ENCODE measurements at places on chromosomes 13 and 19.

GRCh38 chr19:9528757-9529336, 9.6 kb downstream of the ZNF426 start:
- DNase-seq = no peak

DNA sequence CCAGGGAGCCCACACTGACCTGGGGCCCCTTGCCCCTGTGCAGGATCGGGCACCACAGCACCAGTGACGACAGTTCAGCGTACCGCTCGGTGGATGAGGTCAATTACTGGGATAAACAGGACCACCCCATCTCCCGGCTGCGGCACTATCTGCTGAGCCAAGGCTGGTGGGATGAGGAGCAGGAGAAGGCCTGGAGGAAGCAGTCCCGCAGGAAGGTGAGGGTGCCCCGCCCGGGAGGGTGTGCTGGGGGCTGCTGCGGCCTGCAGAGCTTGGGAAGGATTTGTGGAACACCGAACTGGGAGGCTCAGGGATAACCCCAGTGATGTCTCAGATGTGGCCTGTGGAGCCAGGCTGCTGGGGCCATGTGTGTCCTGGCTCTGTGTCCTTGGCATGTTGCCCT, 4.2 kb downstream of the B3GNT8 start:
- DNase-seq = no peak

DNA sequence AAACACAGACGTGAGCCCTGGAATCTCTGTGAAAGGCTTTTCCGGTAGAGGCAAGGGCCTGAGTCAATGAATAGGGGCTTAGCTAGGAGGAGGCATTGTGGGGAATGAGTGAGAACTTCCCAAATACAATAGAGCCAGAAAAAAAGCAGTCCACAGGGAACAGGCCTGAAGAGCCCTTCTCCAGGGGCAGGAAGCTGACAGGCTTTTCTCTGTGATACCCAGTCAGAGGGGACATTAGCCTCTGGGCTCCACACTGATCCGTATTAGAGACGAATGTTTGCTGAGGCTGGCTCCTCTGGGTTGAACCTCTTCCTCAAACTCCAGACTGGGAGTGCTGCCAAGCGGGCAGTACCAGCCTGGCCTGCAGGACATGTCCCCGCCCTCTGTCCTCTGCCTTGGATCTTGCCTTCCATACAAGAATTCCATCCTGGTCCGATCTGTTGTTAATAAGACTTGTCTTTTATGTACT, 2.3 kb downstream of the DHRS12 start:
- DNase-seq = no peak

DNA sequence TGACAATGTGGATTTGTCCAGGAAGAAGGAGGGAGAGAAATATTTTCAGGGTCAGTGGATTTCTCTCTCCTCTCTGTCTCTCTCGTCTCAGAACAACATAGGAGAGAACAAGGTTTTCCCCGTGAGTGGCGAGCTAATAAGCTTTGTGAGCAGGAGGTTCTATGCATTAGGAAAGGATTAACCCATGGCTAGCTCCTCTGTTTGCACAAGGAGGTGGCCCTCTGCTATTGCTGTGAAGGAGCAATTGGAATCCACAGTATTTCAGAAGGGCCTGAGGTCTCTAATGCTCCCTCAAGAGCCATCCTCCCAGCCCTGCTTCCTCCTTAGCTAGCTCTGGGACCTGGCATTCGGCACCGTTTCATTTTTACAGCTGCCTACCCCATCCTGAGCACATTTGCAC, 288.9 kb upstream of the MAB21L1 start:
- no peak for DNase-seq

GRCh38 chr13:42039946-42040729, 8.3 kb upstream of the DGKH start:
- DNase-seq = peak; percentile 61

- DNase-seq = no peak
Measured at GRCh38 chr13:25836574-25837336, 215.1 kb downstream of the SHISA2 start.

DNA sequence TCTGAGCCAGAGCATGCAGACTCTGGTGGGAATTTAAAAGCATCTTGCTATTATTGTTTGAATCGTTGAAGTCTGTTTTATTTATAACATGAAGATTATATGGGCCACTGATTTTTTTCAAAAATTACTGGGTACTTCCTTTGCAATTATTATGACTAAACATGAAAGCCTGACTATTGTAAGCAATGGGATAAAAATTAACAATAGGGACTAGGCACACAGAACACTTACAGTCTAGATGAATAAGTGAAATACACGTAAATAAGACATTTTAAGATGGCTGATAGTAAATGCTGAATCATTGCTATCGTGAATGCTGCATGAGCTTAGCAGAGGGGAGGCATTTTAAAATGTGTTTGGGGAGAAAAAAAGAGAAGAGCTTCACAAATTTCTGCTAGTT, 81.0 kb upstream of the MAB21L1 start:
- no peak for DNase-seq

- peak; percentile 45 for DNase-seq
Measured at GRCh38 chr19:8208922-8209461, at the start of gene CERS4. Gene CERS4, plus strand, starts transcription at chr19:8209370. Its CDS starts 41,707 bp downstream, at chr19:8251077.

DNA sequence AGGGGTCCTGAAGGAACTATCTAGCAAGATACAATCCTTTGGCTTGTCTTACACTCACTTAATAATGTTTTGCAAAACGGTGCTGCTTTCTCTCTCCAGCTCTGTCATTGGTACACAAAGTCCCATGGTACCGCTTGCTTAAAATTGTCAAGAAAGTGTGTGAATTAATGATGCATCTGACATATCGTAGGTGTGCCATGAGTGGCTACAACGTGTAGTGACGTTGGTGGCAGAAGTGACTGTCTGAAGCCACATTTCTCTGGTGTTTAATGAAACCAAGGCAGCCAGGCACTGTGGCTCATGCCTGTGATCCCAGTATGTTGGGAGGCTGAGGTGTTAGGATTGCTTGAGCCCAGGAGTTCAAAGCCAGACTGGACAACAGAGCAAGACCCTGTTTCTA, 2.6 kb downstream of the HSH2D start:
- no peak for DNase-seq

DNA sequence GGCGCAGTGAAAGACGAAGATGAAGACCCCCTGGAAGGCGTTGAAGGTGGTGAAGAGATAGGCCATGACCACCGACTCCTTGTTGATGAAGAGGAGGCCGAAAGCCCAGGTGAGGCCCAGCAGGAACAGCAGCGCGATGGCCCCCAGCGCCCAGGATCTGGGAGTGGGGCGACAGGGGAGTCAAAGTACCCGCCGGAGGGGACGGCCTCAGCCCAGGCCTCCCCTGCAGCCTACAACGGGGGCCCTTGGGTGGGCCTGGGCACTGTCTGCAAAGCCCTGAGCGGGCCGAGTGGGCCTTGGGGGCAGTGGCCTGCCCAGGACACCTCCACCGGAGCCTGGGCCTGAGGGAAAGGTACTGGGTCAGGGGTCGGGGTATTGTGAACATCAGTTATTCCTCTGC, 19.0 kb upstream of the ASF1B start:
- DNase-seq = no peak

GRCh38 chr13:44967704-44968433, 21.4 kb downstream of the NUFIP1 start:
- DNase-seq = no peak

DNA sequence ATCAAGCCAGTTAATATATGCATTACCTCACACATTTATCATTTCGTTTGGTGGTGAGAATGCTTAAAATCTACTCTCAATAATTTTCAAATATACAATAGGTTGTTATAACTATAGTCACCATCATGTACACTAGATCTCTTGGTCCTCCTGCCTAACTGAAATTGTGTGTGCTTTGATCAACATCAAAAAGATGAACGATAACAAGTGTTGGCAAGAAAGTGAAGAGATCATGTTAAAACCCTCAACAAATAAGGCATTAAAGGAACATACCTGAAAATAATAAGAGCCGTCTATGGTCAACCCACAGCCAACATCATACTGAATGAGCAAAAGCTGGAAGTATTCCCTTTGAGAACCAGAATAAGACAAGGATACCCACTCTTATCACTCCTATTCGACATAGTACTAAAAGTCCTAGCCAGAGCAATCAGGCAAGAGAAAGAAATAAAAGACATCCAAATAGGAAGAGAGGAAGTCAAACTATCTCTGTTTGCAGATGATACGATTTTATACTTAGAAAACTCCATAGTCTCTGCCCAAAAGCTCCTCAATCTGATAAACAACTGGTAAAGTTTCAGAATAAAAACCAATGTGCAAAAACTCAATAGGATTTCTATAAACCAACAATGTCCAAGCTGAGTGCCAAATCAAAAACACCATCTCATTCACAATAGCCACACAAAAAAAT, 27.9 kb upstream of the OR10H1 start:
- DNase-seq = no peak

DNA sequence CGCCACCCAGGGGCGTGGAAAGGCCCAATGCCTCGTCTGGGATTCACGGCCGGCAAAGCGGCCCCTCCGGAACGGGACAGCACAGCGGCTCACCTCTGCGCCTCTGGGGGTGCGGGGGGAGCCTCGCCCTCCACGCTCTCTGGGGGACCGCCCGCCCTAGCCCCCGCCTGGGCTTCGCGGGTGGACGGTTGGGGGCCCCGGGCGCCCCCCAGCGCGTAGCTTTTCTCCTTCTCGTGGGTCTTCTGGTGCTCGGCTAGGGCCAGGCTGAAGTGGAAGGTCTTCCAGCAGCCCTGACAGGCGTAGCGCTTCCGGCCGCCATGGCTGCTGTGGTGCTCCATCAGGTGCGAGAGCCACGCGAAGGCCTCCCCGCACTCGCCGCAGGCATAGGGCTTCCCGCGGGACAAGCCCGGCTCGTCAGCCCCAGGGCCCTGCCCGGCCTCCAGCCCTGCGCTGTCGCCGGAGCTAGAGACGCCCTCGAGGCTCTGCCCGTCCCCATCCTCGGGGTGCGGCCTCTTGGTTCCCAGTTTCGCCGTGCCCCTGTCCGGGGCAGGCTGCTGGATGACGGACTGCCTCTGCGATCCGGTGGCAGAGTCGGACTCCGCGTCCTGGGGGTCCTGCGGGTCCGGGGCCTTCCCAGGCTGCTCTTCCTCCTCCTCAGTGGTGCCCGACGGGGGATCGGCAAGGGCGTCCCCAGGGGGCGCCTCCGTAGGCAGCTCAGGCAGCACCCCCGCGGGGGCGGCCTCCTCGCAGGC, 13.3 kb downstream of the ZSCAN18 start:
- DNase-seq = no peak

- DNase-seq = no peak
Measured at GRCh38 chr13:65650321-65650720, 1579.8 kb downstream of the PCDH9 start.

DNA sequence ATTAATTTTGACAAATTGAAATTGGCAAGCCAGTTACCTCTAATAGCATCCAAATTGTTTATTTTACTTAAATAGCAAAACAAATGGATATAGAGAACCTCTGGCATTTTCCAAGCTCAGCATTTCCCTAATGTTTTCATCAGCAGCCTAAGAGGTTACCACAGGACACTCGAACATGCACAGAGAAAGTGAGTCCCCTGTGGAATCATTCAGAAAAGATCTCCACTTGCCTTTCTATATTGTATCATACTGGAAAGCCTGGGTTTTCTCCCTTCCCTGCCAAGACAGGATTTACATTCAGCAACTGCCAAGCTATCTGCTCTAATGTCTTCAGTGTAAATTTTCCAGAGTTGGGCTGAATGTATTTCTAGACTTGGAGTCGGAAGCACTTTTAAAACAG, 188.9 kb downstream of the KCTD12 start:
- no peak for DNase-seq

GRCh38 chr19:14795078-14795721, 16.8 kb upstream of the ADGRE2 start:
- DNase-seq = no peak

- peak; percentile 70 for DNase-seq
Measured at GRCh38 chr13:98576963-98577835, at the start of gene STK24. Gene STK24, minus strand, starts transcription at chr13:98577107. Its CDS starts 321 bp downstream, at chr13:98576786.

DNA sequence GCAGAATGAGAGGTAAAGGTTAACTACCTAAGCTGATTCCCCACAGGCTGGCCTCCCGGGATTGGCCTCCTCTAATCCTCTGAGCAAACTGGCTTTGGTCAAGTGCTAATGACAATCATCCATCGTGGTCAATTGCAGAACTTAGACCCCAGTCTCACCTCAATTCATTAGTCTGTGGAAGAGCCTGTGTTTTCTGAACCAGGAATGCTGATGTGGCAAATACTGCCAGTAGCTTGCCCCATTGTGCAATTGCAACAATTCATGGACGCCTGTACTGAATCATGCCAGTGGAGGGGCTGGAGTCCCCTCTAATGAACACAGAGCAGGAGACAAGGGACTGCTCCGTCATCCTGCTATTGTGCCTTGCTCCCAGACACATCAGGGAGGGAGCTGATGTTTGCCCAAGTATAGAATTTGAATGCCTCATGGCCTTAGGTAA, 1256.5 kb downstream of the EFNB2 start:
- DNase-seq = no peak

- no peak for DNase-seq
Measured at GRCh38 chr13:112980434-112980833, 11.4 kb downstream of the MCF2L start.

GRCh38 chr19:46409191-46409590, 4.2 kb downstream of the CCDC8 start:
- no peak for DNase-seq

DNA sequence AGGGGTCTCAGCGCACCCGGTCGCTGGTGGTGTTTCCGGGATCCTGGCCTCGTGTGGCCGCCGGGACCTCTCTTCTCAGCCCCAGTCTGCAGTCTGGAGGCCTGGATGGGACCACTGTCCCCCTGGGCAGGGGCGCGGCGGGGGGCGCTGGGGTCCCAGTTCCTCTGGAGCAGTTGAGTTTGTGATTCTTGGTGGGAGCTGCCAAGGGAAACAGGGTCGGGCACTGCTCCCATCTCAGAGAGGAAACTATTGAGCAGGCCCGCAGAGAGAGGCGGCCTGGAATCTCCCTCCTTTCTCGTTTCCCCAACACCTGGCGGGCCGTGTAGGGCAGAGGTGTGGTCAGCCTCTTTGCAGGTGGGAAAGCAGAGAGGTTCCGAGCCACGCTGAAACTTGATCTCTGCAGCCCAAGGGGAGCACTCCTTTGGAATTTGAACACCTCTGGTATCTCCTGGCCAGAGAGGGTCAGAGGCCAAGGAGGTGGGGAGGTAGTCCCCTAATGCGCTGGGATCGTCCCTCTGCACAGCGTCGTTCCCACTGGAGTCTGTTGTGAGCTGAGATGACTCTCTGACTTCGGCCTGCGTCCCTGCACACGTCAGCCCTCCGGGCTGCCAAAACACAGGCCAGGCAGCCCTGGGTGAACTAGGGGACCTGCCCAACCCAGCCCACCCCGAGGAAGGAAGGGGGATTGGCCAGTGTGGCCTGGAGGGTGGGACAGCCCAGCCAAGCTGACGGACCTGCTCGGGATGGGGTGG, 741 bp downstream of the PLEKHF1 start:
- no peak for DNase-seq

GRCh38 chr19:41545547-41545946, 30.4 kb upstream of the CEACAM21 start:
- peak; percentile 17 for DNase-seq

- DNase-seq = no peak
Measured at GRCh38 chr19:658916-659839, 3.8 kb downstream of the RNF126 start.

DNA sequence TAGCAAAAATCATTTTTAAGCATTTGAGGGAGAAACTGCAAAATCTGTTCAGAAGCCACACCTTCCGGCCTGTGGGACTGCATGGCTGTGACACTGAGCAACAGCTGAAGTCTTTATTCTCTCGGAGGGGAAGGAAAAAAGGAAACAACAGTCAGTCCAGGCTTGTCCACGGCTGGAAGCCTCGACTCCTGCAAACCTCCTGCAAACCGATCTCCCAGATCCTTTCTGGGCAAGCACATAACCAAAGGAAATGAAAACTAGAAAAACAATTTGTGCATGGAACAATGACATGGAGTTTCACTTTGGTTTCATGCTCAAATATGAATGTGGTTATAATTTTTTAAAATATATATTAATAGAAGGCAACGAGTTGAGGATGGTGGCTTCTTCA, 1.0 kb downstream of the COL4A1 start:
- DNase-seq = no peak

GRCh38 chr13:91238036-91238435, 109.5 kb upstream of the MIR17HG start:
- no peak for DNase-seq

All from hematopoietic multipotent progenitor cell (in vitro differentiated cells).